ENCODE measurements at places on chromosomes 7 and 10.

DNA sequence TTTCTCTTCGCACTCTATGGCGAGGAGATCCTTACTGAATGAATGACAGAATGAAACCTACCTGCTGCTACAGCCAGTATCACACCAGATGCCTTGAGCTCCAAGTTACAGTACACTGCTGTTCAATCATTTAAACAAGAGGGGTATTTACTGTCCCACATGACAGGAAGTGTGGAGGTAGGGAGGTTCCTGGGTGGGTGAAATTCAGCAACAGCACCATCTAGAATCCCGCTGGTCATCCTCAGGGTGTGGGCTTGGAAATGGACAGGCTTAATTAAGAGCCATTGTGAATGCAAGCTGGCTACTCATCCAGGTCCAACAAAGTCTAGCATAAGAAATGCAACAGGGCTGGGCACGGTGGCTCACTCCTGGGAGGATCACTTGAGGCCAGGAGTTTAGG, 14.7 kb downstream of the CYTH3 start:
- no peak for DNase-seq

- no peak for DNase-seq
These were observed 31.4 kb downstream of the LRRC17 start for GRCh38 chr7:102944241-102944640.

GRCh38 chr7:103867874-103868273, 121.6 kb downstream of the RELN start:
- DNase-seq, result no peak

- no peak for DNase-seq
These were observed 160.6 kb downstream of the GRK5 start for GRCh38 chr10:119367841-119368549.

DNA sequence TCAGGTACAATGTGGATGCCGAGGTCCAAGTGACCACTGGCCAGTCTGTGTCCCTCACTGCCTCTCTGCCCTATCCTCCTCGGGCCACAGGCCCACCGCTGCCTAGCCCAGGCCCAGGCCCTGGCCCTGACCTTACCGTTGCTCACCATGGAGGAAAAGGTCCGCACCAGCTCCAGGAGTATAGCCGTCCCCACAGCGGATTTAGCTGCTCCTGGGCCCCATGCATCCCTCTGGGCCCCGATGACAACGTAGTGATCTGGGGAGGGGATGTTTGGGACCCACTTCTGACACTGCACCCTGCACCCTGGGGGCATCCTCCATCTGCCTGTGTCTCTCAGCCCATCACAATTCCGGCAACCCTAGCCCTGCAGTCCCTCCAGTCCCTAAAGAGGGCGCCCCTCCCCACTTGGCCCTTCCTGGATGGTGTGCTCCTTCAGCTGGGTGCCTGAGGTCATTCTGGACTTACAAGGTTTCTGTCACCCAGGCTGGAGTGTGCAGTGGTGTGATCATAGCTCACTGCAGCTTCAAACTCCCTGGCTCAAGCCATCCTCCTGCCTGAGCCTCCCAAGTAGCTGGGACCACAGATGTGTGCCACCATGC, 12.1 kb downstream of the TFR2 start:
- no peak for DNase-seq

GRCh38 chr7:117564080-117564479, 84.3 kb downstream of the CFTR start:
- DNase-seq, result no peak

DNA sequence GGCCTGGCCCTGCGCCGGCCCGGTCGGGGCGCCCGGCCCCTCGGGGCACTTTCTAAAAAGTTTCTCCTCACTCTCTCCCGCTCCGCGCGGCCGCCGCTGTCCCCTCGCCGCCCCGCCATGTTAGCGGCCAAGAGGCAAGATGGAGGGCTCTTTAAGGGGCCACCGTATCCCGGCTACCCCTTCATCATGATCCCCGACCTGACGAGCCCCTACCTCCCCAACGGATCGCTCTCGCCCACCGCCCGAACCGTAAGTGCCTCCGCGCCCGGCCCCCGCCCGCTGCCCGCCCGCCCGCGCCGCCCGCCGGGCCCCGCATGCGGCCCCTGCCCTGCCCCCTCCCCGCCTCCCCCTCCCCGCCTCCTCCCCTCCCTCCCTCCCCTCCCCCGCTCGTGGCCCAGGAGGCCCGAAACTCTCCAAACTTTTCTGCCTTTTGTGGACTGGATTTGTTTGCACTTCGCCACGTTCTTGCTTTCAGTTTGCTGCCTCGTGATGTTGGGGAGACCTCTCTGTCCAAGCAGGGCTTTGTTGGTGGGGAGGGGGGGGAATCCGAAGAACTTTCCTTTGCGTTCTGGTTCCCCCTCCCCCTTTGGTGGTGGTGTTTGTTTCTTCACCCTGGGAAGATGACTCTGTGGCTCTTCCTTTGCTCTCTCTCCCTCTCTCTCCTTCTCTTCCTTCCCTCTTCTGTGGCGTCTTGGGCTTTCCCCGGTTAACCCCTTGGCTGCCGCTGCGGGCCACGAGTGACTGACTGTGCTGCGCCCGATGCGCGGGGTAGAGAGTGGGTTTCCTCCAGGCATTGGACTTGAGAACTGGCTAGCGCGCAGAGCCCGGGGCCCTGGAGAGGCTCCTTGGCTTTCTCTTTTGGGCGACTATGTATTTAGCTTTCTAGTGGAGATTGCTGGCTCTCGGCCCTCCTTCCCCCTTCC, 1.6 kb downstream of the TCF7L2 start:
- no peak for DNase-seq

- no peak for DNase-seq
These were observed 1024.9 kb downstream of the REEP3 start for GRCh38 chr10:64546073-64546472.

DNA sequence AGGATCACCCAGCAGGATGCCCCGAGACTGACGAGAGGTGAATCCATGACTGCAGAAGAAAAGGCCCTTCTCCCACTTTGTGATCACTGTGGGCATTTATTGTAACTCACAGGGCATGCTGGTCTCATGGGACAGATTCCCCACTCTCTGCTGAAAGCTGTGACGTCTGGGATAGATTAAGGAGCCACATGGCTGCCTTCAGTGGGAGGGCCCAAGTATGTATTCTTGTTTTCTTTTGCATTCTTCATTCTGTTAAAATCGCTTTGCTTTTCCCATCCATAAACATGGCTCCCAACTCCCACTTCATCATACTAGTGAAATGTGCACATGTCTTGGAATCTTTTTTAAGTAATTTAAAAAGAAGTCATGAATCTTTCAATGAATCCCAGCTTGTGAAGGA, 67.2 kb downstream of the FAM107B start:
- no peak for DNase-seq

GRCh38 chr10:70455213-70455630, 13.7 kb upstream of the NODAL start:
- no peak for DNase-seq

DNA sequence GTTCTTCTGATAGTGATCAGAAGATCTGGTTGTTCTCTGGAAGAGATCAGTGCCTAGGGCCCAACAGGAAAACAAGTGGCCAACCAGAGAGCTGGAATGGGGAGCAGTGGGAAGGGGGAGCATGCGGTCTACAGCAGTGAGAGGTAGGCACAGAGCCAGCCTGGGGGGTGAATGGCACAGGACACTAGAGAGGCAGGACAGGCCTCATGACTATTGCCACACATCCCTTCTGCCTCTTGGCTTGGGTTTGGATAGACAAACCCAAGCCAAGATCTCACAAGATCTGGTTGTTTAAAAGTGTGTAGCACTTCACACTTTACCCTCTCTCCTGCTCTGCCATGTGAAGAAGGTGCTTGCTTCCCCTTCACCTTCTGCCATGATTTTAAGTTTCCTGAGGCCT, 224.4 kb downstream of the ARHGAP12 start:
- DNase-seq, result no peak

GRCh38 chr7:90407484-90407821, 4.2 kb downstream of the CLDN12 start:
- DNase-seq, result no peak

GRCh38 chr10:124211921-124212320, 118.5 kb upstream of the CHST15 start:
- no peak for DNase-seq

DNA sequence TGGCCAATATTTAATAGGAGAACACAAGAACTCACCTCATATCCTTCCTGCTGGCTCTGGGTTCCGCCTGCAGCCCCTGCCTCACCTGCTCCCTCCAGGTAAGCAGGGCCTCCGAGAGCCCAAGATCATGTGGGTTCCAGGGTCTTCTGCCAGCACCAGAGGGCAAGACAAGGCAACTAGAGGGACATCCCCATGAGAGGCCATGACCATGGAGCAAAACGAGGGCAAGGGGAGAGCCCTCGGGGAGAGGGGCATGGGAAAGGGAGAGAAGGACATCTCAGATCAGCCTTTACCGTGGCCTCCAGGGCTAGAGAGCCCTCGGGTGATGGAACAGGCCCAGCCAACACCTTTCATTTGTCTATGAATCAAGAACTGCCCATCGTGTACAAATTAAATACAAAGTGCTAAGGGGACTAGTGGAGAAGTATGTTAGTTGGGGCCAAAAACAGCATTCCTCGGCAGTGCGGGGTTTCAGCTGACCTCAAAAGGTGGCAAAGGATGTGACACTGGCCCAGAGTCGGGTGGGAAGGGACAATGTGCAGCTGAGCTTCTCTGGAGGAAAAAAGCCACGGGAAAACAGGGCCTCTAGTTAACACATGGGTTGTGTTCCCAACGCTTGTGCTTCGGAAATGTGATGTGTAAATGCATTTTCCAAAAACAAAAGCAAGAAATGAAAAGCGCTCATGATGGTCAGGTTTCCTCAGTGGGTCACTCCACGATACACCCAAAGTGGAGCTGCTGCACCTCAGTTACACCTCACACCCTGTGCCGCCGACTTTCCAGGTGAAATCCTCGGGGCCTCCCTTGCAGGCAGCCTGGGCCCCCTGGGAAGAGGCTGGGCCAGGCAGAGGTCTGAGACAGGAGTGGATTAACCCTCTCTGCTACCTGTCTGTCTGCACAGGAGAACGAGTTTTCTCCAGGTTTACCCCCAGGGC, 2.0 kb downstream of the AOC1 start:
- no peak for DNase-seq

DNA sequence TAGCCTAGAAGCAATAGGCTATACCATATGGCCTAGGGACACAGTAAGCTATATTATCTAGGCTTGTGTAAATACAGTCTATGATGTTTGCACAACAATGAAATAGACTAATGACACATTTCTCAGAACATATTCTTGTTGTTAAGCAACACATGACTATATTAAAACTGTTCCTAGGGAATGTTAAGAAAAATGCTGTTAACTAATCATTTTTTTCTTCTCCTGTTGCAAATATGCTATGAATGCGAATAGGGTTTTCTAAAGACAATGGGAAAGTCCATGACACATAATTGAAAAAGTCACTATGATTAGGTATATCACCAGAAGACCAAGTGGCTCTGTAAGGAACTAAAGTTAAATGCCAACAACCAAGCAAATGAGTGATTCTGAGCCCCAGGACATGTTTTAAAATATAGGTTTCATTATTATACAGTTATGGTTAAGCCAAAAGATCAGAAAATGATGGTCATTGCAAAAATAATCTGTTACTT, 454.0 kb upstream of the SORCS1 start:
- DNase-seq, result no peak

DNA sequence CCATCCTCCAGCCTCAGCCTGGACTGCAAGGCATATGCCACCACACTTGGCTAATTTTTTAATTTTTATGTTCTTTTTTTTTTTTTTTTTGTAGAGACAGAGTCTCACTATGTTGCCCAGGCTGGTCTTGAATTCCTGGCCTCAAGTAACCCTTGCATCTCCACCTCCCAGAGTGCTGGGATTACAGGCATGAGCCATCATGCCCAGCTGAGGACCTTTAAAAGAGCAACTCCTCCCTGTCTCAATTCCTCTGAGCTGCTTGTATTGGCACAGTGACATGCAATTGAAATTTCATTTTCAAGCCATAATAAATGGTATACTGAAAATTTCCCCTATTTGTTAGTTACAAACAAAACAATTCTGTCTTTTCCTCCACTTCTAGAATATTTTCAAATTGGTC, 19.5 kb downstream of the DNAJB9 start:
- DNase-seq, result no peak

GRCh38 chr7:113945018-113945938, 26.5 kb upstream of the PPP1R3A start:
- DNase-seq, result no peak

DNA sequence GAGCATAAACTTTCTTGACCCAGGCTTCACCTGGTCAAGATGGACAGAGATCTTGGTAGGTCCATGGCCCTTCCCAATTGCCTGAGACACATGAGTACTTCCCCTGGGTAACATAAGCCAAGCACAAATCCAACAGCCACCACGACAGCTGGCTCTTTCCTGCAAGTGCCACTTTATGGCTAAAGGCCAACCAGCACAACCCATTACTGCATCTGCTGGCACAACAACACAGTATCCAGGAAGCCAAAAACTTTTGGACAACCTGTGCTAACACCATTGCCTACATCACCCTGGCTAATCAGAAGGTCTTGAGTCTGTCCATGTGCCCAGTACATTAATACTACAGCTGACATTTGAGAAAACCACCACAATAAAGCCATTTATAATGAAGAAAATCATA, 548.0 kb upstream of the SEMA3D start:
- no peak for DNase-seq

DNA sequence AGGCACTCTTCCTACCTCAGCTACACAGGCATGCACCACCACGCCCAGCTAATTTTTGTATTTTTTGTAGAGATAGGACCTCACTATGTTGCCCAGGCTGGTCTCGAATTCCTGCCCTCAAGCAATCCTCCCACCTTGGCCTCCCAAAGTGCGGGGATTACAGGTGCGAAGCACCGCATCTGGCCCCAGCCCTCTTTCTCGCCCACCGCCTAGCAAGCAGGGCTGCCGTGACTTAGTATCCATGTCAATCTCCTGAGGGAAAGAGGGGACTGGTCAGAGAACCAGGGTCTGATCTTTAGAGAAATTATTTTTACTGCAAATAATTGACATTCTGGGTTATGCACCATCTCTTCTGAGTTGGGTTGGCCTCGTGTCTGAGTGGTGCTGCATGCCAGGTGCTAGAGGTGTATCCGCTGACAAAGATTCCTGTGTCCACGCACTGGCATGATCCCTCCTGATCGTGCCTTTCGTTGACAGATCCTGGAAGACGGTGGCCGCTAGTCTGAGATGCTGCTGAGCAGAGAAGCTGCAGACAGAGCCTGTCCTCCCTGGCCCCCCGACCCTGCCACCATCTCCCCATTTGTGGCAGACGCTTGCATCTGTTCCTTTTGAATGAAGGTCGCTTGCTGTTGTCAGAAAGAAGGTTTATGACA, 22.7 kb downstream of the WIPI2 start:
- DNase-seq, result no peak

DNA sequence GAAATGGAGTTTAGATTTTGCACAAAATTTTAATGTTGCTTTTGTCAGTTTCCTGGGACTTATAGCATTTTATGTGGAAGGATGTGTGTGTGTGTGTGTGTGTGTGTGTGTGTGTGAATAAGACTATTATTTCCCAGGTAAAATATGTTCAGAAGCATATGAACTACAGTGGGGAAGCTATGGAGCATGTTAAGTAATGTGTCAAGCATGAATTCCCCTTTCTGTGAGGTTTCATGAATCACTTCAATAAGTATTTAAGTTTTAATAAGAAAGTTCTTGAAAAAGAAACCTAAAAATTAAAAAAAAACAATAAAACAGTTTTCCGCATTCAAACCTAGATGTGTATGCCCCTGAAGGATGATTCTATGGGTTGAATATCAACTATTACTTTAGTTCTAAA, 693 bp downstream of the CREB5 start:
- DNase-seq, result no peak
